Activated CD4-positive, CD25-positive, alpha-beta regulatory T cell (primary cell): ENCODE measurements at places on chromosomes 2 and 18.

GRCh38 chr2:173990245-173990644 is 25.1 kb upstream of the SP3 start:
- DNase-seq, result no peak

GRCh38 chr2:216467845-216468244 is 30.8 kb upstream of the RPL37A start:
- DNase-seq, result no peak

GRCh38 chr18:10099539-10100140 is 185.8 kb downstream of the VAPA start:
- no peak for DNase-seq

GRCh38 chr2:39682066-39682692 is 16.5 kb downstream of the TMEM178A start:
- DNase-seq, result no peak

DNA sequence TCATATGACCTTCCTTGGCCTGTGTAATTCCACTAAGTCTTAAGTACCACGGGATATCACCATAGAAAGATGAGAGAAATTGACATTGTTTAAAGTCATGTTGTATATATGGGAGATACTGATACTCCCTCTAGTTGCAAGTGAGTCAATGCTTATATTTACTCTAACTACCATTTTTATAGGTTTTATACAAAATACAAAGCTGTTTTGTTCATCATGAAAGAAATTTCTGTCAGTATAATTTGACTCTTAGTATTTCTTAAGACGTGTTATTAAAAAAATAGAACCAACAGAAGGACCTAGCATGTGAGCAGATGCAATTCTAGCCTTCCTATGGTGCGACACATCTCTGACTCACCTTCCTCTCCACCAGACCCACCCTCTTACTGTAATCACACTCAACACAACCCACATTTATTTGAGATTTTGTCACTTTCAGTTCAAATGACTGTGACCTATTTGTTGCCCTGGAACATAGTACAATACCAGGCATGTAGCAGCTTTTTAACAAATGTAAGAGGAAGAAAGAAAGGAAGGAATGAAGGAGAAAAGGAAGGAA is 453.1 kb downstream of the CMPK2 start:
- no peak for DNase-seq

DNA sequence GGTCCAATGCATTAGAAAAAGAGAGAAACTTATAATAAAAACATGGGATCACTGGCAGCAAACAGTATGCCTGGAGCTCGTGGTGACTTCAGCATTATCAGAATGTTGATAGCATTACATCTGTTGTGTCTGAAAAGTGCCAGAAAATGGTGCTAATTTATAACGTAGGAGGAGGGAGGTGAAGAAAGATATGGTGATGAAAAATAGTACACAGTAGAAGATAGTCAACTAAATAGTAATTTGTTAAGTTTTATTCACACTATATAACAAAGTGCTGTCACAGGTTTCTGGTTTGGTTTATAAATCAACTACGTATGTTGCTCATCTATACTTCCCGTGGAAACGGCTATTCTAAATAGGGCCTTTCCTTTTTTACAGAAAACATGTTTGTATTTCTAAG is 117.4 kb downstream of the LRRTM1 start:
- no peak for DNase-seq

- DNase-seq, result no peak
These were observed 40.9 kb upstream of the ALKAL2 start for GRCh38 chr2:328761-329160.

GRCh38 chr2:203209538-203209937 is 29.3 kb upstream of the CYP20A1 start:
- DNase-seq, result no peak

DNA sequence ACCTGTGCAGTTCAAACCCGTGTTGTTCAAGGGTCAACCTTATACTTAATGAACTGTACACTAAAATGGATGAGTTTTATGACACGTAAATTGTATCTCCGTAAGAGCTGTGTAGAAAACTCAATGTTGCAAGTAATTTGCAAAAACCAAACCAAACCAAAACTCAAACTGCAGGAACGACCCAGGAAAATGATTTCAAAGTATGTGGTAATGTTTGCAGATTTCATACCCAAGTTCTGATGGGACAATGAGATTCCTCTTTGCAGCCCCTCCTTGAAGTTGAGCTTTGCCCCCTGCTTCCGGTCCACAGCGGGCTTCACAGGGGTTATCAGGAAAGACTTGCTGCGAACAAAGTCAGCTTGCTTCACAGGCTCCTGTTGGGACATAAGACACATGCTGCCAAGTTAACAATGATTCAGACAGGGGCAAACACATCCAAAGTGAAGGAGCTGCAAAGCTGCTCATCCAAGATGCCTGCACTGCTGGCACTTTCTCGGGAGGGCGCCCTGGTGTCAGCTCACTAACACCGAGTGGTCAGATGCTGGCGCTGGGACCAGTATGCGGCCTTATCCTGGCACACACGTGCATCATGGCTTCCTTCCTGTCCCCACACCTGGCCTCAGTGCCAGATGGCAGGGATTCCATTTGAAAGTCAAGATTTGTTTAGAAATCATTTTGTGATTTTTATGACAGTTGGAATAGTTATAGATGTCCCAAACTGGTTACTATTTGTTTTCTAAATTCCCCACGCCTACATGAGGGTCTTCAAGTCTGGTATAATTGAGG is 65.2 kb upstream of the MGAT4A start:
- no peak for DNase-seq

DNA sequence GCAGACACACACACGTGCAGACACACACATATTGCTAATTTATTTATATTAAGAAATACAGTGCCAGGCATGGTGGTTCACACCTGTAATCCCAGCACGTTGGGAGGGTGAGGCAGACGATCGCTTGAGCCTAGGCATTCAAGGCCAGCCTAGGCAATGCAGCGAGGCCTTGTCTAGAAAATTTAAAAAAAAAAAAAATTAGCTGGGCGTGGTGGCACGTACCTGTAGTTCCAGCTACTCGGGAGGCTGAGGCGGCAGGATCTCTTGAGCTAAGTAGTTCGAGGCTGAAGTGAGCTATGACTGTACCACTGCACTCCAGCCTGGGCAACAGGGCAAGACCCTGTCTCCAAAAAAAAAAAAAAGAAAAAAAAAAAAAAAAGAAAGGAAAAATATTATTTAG is 28.8 kb downstream of the ANXA4 start:
- no peak for DNase-seq

DNA sequence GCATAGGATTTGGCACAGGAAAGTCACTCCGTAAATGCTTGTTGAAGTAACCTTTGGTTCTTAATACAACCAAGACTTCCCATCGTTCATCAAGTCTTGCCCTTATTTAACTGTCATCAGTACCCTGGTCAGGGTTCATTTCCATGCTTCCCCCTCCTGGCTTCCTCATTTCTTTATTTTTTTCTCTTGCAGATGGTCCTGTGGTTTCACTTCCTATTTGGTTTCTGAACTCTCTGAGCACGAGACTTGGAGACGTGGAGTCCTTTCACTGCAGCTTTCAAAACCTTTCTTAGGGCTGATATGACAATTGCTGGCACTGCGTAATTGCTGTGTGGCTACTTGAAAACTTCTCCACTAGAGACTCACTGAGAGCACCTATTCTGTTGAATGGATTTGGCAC is 59.9 kb upstream of the PID1 start:
- DNase-seq, result no peak

- no peak for DNase-seq
These were observed 216.2 kb downstream of the CDH20 start for GRCh38 chr18:61549416-61549815.

GRCh38 chr2:167103028-167103756 is 214.9 kb downstream of the XIRP2 start:
- no peak for DNase-seq

DNA sequence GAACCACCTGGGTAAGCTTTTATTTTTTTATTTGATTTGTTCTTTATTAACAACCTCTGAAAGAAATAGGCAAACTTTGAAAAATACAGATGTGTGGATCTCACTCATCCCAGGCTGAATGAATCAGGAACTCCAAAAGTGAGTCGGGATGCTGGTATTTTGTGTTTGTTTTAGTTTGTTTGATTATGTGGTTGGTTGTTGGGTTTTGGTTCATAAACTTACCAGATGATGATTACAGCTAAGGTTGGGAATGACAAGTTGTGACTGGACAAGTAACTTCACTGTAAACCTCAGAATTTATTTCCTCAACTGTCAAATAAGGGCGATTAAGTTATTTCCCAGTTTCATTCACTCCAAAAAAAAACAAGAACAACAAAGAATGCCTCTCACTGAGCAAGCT is 80.5 kb upstream of the KIF5C start:
- no peak for DNase-seq

DNA sequence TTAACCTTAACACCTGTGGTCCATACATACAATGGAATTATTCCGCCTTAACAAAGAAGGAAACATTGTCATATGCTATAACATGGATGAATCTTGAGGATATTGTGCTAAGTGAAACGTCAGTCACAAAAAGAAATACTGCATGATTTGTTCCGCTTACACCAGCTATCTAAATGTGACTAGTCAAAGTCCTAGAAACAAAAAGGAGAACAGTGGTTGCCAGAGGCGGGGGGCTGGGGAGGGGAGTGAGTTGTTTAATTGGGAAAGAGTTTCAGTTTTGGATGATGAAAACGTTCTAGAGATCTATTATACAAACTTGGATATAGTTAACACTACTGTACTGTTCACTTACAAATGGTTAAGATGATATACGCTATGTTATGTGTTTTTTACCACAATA is 72.0 kb downstream of the SPRED2 start:
- DNase-seq, result no peak

GRCh38 chr2:64944484-64944883 is 44.7 kb upstream of the SLC1A4 start:
- no peak for DNase-seq

- no peak for DNase-seq
These were observed 15.5 kb downstream of the TBC1D8 start for GRCh38 chr2:101135412-101136296.

GRCh38 chr18:63511285-63511684 is 30.9 kb upstream of the SERPINB12 start:
- DNase-seq, result no peak

DNA sequence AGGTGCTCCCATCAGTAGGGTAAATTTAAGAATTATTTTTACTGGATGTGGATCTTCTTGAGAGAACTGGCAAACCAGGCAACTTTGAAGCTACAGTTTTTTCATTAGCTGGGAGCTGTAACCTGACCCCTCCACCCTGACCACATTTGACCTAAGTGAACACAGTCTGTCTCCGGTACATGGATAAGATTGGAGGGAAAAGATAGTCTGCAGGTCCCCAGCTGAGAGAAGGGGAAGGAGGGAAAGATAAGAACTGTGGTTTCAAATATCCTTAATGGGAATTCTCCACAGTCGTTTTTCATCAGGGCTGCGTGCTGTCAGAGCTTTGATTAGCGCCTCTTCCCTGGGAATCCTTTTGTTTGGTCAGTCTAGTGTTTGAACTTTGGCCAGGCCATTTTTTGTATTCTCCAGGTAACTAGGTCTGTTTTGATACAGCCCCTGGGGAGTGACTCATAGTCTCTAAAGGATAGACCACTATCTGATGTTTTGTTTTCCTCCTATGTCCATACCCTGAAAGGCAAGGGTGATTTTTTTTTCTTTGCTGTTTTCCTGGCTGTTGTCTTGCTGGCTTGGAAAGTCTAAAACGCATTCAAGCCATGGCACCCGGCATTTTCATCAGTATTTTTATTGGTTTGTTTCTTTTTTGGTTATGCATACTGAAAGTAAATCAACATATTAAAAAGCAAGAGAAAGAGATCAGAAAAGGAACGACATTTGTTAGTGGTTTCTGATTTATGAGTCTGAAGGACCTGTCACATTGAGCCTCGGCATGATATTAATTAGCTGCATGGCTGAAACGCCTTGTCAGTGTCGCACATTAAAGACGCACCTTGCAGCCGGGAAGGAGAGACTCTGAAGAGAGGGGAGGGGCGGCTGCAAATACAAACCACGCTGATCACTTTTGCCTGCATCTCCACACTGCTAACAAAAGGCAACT is 183.4 kb upstream of the FN1 start:
- no peak for DNase-seq

DNA sequence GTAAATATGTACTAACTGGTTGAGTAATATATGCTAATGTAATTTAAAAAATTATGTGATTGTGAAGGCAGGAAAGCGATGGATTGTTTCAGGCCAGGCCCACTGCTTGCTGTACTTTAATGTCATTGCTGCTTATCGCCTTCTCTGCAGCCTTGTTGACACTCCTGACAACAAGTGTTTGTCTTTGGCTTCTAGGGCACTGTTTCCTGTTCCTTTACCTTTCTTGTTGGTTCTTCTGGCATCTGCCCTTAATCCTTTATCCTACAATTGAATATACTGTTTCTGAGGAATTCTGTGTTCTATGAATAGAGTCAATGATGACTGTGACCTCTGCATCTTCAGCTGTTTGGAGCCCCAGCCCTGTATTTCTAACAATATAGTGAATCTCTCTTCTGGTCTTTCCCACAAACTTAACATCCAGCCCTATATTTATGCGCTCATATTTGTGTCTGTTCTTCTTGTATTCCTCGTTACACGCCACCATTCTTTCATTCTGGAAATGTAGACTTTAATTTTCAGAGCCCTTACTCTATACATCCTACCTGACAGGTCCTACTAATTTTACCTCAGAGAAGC is 17.6 kb downstream of the ACSL3 start:
- DNase-seq, result no peak

DNA sequence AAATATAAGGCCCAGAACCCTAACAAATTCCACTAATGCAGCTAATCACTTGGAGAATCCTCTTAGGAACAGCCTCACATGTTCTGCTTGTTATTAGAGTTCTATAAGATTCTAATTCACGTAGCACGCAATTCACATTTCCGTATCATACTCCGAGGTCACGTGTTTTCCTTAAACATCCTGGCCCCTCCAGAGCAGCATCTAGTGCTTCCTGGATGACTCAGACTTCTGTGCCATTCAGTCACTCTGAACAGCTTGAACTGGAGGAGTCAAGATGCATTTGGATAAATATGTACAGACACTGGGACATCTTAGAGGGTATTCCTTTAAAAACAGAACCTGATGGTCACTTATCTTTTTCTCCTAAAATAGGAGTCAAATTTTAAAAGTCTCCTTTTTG is 156.5 kb downstream of the MYO5B start:
- DNase-seq, result no peak

DNA sequence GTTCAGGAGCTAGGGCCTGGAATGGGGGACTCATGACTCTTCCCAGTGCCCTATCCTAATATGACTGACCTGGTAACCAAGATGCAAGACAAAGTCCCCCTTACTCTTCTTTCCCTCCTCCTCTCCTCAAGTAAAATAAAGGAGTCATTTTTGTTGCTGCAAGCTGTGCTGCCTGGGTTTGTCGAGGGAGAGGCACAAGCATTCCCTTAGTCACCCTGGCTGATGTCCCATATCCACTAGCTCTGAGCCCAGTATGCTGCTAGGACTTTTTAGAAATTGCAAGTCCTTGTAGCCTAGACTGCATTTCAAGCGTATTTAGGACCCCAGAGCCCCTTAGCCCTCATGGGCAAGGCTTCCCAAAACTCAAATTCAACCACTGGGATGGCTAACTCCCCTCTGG is 338.5 kb upstream of the SETBP1 start:
- DNase-seq, result no peak

DNA sequence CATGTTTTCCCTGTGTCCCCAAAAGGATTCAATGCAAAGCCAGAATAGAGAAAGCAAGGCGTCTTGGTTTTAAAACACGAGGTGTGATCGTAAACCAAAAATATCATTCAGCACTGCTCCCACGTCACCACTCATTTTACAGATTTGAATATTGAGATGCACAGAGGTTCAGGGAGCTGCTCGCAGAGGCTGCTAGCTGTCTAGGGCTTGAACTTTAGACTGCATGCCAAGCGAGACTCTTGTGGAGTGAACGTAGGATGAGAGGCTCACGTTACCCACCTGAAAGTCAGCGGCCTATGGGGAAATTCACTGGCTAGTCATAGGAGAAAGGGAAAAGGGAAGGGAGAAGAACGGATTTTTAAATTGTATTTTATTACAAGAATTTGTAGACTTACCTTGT is 130.1 kb downstream of the MBP start:
- DNase-seq, result no peak
